ENCODE measurements at places on chromosomes 1 and 21.
A peak's percentile ranks its signal among the peaks of the same experiment; 100 is the strongest.

DNA sequence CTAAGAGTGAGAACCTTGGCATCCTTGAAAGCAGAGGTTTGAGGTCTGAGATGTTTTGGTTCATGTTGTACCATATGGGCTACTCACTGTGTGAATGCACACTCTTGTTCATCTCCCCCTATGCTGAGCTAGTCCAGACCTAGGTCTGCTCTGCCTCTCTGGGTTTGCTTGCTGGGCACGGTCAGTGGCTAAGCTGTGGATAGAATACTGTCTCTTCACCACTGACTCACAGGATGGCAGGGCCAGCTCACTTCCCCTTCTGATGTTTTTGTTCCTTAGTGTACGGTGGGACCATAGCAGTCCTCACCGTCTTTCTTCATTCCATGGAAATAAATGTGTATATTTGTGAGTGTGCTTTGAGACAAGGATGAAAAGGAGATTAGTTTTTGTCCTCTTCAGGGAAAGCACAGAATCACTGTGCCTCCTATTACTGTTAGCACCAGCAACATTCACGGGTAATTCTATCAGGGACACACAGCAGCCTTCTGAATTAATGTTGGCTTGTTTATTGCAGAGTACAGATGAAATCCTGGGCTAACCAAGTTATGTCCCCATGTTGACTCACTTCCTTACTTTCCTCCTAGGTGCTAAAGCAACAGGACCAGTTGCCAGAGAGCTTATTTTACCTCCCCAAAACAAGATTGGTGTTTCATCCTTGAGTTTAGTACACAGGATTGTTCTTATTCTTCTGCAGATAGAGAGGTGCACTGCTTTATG is 56.9 kb upstream of the IVNS1ABP start:
- DNase-seq, result no peak

DNA sequence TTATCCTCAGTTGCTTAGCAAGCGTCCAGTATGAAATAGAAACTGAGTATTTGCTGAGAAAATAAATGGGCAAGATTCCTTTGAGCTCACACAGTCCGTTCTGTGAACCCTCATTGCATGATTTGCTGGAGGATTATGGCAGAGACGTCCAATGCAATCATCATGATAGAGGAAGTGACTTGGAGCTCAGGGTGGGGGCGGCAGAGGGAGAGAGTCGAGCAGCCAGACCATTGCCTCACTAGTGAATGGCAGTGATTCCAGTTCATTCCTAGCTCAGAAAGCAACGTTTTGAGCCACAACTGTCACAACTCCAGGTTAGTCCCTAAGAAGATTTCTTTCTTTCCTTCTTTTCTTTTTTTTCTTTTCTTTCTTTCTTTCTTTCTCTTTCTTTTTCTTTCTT is 27.5 kb upstream of the COL9A2 start:
- DNase-seq, result no peak

- no peak for DNase-seq
Observed at GRCh38 chr1:103457886-103458455, 67.5 kb upstream of the RNPC3 start.

DNA sequence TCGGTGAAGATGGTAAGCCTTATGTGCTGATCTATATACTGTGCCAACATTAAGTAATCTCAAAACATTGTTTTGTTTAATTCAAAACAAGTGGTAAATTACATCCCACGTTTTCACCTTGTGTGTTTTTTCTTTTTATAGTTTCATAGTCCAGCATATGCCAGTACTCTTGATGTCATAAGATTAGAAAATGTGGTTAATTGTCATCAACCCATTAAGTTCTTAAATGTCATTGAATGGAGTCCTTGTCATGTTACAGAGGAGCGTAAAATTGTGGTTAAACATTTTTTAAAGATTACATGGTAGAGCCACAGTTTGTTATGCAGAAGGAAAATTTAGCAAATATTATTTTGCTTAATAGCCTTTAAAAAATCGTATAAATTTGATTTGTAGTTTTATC is 93.1 kb downstream of the FNBP1L start:
- no peak for DNase-seq

- no peak for DNase-seq
Observed at GRCh38 chr1:92476071-92476631, 10.6 kb downstream of the GFI1 start.

DNA sequence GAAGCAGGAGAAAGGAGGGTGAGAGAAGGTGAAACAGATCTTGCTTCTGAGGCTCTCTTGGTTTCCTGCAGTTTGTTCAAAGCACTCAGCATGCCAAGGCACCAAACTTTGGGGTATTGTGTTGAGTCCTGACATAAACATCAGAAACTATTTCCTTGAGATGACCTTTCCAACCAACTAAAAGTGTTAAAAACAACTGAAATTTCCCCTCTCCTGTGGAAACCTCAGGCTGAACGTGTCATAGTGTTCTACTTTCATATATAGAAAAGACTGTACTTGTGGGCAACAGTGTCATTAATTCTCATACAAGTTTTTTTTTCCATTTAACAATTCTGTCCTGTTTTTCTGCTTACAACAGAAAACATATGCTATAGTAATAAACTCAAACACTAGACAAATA is 6.3 kb upstream of the LYST start:
- no peak for DNase-seq

DNA sequence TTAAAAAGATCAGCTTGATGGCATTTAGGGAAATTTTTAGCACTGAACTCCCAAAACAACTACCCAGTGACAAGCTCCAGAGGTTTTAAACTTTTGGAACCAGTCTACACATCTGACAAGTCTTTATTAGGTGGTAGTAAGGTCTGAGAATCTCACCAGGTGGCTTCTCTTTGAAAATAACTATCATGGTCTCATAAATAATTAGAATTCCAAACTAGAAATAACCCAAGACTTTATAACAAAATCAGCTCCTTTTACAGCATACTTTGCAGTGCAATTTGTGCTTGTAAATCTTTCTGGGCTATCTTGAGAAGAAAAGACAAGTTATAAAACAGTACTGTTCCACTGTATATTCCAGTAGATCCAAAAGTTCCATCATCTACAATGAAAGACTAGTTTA is 108.7 kb downstream of the LTN1 start:
- no peak for DNase-seq

DNA sequence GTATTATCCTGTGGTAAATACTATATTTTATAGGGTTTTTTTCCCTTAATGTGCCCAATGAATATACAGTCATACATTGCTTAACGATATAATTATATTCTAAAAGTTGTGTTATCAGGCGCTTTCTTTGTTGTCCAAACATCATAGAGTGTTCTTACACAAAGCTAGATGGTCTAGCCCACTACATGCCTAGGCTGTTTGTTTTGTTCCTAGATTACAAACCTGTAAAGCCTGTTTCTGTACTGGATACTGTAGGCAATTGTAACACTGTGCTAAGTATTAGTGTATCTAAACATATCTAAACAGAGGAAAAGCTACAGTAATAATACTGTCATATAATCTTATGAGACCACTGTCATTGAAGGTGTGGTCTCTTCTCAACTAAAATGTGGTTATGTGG is 242.6 kb upstream of the C1orf105 start:
- DNase-seq, result no peak

- no peak for DNase-seq
Observed at GRCh38 chr1:175918364-175918801, 175.0 kb upstream of the TNR start.

DNA sequence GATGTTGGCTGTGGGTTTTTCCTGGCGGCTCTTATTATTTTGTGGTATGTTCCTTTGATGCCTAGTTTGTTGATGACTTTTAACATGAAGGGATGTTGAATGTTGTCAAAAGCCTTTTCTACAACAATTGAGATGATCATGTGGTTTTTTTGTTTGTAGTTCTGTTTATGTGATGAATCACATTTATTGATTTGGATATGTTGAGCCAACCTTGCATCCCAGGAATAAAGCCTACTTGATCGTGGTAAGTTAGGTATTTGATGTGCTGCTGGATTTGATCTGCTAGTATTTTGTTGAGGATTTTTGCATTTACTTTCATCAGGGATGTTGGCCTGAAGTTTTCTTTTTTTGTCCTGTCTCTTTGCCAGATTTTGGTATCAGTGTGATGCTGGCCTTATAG is 28.5 kb downstream of the CD55 start:
- DNase-seq, result no peak

- DNase-seq, result no peak
Observed at GRCh38 chr1:150387200-150387599, 23.3 kb downstream of the RPRD2 start.

DNA sequence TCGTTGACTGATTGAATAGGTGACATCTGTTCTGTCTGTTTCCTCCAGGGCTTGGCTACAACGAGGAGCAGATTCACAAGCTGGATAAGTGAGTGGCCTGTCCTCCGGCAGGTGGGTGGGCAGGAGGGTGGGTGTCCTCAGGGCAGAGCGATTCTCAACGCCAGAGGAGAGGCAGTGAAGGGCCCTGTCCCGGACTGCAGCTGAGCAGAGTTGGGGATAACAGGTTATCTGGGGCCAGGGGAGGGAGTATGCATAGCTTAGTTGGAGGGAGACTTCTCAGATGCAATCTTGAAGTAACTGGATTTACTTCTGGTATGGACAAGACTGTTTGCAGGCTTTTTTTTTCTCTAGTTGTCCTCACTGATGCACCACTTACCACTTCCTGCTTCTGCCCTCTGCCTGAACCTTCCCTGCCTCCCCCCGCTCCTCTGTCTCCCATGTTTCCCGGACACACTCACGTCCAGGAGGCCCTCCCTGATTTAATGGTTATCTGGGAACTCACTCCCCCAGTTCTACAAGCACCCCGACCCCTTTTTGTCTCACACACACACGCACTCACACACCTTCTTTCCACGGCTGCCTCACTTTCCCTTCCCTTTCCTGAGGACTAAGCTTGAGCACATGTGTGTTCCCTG is 16.4 kb upstream of the RASSF5 start:
- DNase-seq, result no peak

- no peak for DNase-seq
Observed at GRCh38 chr1:160522622-160523345, at the start of gene SLAMF6. TSS of gene SLAMF6 (minus strand) at chr1:160523255. CDS start at chr1:160523192, 63 bp downstream.

- DNase-seq, result peak; percentile 85
Observed at GRCh38 chr1:6245086-6245868, 1.3 kb downstream of the HES3 start.

DNA sequence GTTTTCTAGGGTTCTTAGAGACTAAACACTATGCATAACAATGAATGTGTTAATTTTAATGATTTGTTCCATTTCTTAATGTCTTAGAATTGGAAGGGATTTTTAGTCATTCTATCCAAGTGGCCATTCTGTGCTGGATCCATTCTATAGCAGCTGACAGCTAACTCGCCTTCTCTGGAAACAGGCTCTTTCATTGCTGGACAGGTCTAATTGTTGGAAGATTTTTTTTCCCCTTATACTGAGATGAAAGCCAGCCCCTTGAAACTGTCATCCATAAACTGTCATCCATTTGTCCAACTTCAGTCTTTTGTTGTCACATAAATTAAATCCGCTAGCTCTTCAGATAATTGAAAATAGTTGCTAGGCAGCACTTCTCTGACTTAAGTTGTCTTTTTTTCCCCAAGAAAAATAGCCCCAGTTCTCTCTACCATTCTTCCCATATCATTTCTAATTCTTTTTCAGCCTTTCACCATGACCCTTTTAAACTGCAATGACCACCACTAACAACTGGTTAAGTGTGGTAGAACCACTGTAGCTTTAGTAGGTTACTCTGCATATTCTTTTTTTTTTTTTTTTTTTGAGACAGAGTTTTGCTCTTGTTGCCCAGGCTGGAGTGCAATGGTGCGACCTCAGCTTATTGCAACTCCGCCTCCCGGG is 19.7 kb downstream of the AK4 start:
- no peak for DNase-seq

- no peak for DNase-seq
Observed at GRCh38 chr1:33932871-33933270, 69.0 kb downstream of the HMGB4 start.

DNA sequence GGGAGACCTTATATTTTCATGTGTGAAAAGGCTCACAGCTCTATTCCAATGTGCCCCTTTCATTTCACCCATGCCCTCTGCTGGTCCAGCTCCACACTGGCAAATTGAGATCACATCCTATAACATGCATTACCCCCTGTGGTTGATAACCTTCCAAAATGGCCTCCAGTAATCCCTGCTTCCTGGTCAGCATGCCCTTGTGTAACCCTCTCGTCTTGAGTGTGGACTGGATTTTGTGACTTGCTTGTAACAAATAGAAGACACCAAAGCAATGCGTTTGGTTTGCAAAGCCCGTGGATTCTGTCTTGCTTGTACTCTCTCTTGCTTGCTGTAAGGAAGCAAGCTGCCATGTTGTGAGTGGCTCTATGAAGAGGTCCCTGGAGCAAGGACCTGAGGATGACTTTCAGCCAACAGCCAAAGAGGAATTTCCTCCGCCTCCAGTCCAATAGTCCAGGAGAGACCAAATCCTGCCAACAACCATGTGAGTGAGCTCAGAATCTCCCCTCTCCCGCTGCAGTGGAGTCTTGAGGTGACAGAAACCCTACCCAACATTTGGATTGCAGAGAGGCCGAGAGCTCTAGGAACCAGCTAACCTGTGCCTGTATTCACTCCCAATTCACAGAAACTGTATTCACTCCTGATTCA is 17.4 kb downstream of the KCNA10 start:
- DNase-seq, result no peak

GRCh38 chr1:14629363-14630014 is 31.0 kb downstream of the KAZN start:
- no peak for DNase-seq

DNA sequence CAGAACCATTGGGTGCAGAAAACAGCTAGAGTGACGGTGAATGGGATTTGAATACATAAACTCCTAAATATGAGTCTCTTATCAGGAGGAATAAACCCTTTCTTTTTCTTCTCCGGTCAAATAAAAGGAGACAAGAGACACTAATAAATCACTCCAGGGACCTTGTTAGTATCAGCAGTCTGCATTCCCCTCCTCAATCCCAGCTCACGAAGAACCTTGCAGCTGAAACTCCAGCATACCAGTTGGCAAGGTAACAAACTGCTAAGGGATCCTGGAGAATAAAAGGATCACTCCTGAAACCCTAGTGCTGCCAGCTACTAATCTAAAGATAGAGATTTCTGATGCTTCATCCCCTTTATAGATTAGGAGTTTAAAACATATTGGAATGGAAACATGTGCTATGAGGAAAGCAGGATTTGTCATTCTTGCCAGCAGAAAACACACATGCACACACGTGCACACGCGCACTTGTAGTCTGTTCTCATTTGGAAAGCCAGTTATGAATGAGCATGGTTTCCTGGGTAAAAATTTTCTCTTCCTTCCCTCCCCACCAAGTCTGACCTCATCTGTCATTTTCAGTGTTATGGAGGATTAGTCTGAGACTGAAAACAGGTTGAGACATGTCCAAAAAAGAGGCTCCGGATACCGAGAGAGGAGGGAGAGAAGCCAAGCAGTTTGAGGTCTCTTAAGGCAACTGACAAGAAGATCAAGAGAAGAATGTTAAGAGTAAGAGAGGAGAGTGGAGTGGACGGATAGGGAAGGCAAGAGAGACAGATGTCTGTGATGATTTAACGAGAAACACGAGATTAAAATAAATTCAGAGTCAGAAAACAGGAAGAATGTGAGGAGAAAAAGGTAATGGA is 10.9 kb downstream of the IER5 start:
- DNase-seq, result peak; percentile 42

DNA sequence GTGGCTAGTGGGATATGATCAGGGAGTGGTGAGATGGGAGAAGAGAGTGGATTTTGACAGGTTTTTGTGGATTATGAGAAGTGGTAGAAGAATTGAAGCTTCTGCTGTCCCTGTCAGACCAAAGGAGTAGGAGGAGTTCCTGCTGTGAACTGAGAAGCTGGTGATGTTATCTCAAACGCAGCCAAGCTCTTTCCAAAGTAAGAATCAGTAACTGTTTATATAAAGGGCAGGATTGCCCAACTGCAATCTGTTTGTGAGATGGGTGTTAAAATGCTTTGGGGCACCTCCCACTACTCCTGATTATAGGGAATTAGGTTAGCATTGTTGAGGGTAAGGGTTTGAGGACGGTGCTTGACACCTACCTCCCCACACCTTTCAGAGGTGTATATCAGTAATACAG is 60.5 kb upstream of the USP25 start:
- DNase-seq, result no peak

All from HEK293T (cell line).